ENCODE measurements at places on chromosomes 2 and 18.

GRCh38 chr18:73669297-73669696 lies 478.3 kb downstream of the FBXO15 start:
- no peak for DNase-seq

- DNase-seq, result peak; percentile 20
Measured at GRCh38 chr2:38315707-38316333, 61.3 kb downstream of the ATL2 start.

- DNase-seq, result no peak
Measured at GRCh38 chr2:12434630-12435098, 282.1 kb upstream of the TRIB2 start.

- no peak for DNase-seq
Measured at GRCh38 chr2:232741294-232741693, 35.1 kb downstream of the KCNJ13 start.

- no peak for DNase-seq
Measured at GRCh38 chr18:10687161-10687925, 161.5 kb downstream of the NAPG start.

DNA sequence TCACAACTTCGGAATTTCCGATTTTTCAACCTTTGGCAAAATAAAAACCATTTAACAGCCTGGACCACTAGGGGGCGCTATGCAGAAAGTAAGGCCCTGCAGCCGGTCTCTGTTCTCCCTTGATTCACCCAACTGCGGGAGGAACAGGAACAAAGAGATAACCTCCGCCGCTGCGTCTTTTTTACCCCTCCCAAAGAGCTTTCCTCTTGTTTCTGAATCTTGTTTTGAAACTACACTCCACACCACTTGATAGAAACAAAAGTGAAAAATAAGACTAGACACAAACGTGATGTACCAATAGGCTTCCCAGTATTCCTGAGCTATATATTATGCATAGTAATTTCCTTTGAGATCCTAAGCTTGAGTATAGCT lies 231.2 kb downstream of the MYO3B start:
- DNase-seq, result peak; percentile 51

- DNase-seq, result no peak
Measured at GRCh38 chr2:46876741-46877384, 38.7 kb downstream of the MCFD2 start.

DNA sequence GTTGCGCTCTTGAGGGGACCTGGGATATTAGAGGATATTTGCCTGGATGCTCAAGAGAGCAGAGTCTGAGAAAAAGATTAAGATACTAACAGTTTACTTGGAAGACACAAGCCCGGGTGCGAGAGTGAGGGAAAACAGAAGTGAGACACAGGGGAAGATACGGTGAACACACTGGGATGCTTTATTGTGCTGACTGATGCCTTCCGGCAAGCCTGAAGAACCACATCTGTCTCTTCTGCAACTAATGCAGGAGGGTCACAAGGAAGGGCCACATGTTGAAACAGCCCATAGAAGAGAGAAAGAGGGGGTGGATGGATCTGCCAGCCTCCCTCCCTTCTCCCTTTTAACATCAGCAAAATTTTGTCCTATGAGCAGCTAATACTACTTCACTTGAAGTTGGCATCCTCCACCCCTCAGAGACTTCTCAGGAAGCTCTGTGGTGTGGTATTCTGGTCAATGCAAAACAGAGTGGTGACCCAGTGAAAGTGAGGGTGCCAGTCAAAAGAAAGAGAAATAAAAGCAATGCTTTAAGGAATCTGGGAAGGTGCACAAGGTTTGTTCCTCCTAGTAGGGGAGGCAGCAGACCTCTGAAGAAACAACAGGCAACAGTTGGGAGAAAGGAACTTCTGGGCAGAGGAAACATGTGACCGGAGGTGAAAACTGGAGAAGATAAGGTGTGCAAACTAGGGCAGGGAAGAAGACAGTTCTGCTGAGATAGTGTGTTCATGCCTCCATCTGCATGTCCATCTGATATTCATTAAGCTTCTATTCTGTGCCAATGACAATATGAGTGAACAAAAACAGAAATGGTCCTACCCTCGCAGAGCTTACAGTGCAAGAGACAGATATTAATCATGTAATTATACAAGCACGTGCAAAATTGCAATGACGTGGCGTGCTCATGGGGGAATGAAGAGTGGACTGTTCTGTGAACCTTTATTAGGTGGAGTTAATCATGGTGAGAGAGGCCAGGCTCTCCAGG lies 107.1 kb downstream of the LYPD6B start:
- no peak for DNase-seq

Measured in left renal pelvis (tissue), 4 donors.